ENCODE measurements at places on chromosomes 4 and X.
A peak's percentile ranks its signal among the peaks of the same experiment; 100 is the strongest.

- no peak for DNase-seq
Measured at GRCh38 chrX:42955349-42955748, 177.4 kb upstream of the PPP1R2C start.

DNA sequence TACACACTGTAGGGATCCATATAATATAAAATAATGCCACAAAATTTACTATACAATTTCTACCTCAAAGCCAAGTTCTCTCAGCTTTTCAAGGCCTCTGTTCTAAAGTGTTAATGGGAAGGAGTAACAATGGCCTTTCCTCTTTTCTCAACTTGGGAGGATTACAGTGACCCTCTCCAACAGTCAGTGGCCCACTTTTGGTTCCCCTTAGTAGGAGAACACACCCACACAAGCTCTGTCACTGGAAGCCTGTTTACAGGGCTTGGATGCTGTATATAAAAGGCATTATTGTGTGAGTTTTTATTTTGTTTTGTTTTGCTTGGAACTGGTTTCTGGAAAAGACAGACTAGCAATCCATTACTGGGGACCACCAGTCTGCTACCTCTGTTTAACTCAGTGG, 1.8 kb downstream of the ARHGEF6 start:
- DNase-seq, result no peak

- no peak for DNase-seq
Measured at GRCh38 chr4:119984996-119985395, 81.7 kb downstream of the MAD2L1 start.

GRCh38 chr4:140115140-140115539, 38.8 kb downstream of the MAML3 start:
- no peak for DNase-seq

DNA sequence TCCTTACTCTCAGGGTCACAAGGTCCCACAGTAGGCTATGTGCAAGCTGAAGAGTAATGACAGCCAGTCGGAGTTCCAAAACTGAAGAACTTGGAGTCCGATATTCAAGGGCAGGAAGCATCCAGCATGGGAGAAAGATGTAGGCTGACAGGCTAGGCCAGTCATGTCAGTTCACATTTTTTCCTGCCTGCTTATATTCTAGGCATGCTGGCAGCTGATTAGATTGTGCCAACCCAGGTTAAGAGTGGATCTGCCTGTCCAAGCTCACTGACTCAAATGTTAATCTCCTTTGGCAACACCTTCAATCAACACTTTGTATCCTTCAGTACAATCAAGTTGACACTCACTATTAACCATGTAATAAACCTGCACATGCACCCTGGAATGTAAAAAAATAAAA, 960.9 kb upstream of the HS3ST1 start:
- DNase-seq, result no peak

- no peak for DNase-seq
Measured at GRCh38 chrX:139738581-139738980, 30.6 kb upstream of the MCF2 start.

DNA sequence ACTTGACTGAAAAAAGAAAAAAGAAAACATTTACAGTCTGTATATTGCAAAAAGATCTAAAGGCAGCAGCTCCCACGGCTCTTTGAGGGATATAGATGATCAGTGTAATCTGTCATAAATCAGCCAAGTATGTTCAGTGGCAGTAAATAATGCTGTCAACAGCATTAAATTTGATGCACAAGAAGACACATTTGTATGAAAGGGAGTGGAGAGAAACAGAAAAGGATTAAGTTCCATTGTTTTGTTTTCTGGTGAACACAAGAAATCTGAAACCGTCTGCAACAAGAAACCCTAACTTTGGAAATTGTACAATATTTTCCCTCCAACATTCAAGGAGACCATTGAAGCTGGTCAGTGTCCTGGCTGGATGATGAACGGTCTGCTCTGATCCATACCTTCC, 27.6 kb upstream of the C1QTNF7 start:
- DNase-seq, result no peak

GRCh38 chrX:120794525-120794975, 81.1 kb downstream of the CT47B1 start:
- no peak for DNase-seq

- DNase-seq, result no peak
Measured at GRCh38 chr4:185344743-185345538, 50.8 kb downstream of the LRP2BP start.

DNA sequence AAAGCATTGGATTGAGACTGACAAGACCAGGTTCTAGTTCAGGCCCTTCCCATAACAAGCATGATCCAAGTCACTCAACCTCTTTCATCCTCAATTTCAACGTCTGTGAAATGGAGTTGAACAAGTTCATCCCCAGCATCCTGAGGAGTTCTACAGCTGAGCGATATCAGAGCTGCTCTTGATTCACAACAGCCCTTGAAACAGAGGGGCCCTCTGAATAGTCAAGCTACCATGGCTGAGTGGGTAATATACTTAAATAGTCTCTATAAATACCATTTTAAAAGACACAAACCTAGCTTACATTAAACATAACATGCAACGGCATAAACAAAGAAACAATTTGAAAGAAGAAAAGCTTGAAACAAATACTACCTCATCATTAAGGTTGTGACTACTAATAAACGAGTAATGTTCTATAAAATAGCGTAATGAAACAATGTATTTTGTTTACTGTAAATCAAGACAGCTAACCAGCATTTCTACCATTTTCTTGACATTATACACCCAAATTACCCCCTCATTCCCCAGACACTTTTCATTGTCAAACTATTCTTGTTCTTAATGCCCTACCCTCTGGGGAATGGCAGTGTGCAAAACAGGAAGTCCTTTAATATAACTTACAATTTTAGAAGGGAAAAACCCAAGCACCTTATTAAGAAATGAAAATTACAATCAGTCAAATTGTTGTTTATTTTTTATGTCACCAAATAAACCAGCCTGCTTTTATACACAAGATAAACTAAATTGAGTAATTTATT, 202.3 kb downstream of the PARM1 start:
- no peak for DNase-seq

DNA sequence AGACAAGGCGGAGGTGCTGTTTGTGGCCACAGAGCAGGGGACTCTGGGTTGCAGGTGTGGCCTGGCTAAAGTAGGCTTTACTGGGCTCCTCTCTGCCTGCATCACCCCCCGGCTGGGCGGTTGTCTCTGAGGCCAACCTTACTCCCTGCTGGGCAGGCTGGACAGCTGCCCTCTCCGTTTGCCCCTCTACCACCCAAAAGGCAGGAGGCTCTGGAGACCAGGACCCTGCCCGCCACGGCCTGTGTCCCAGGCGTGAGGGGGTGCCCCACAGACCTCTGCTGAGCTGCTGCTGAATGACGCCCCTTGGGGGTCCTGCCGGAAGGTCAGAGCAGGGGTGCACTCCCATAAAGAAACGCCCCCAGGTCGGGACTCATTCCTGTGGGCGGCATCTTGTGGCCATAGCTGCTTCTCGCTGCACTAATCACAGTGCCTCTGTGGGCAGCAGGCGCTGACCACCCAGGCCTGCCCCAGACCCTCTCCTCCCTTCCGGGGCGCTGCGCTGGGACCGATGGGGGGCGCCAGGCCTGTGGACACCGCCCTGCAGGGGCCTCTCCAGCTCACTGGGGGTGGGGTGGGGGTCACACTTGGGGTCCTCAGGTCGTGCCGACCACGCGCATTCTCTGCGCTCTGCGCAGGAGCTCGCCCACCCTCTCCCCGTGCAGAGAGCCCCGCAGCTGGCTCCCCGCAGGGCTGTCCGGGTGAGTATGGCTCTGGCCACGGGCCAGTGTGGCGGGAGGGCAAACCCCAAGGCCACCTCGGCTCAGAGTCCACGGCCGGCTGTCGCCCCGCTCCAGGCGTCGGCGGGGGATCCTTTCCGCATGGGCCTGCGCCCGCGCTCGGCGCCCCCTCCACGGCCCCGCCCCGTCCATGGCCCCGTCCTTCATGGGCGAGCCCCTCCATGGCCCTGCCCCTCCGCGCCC, 920 bp downstream of the HTT-AS start:
- no peak for DNase-seq

GRCh38 chr4:86558258-86558657, 35.9 kb upstream of the PTPN13 start:
- DNase-seq, result no peak

DNA sequence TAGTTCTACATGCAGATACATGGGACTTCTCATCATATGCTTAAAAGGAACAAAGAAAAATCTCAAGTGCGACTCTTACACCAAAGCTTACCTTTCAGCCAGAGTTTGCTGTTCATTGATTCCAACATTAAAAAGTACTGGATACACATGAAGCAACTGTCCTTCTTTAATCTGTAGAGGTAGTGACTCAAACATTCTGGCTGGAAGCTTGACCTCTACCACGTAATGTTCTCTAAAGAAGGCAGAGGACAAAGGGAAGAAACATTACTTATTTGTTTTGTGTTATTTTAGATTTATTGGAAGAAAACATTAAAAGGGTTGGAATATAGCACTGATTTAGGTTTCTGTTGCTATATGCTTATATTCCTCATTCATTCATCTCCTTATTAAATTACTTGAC, 476.1 kb downstream of the IL15 start:
- DNase-seq, result no peak

DNA sequence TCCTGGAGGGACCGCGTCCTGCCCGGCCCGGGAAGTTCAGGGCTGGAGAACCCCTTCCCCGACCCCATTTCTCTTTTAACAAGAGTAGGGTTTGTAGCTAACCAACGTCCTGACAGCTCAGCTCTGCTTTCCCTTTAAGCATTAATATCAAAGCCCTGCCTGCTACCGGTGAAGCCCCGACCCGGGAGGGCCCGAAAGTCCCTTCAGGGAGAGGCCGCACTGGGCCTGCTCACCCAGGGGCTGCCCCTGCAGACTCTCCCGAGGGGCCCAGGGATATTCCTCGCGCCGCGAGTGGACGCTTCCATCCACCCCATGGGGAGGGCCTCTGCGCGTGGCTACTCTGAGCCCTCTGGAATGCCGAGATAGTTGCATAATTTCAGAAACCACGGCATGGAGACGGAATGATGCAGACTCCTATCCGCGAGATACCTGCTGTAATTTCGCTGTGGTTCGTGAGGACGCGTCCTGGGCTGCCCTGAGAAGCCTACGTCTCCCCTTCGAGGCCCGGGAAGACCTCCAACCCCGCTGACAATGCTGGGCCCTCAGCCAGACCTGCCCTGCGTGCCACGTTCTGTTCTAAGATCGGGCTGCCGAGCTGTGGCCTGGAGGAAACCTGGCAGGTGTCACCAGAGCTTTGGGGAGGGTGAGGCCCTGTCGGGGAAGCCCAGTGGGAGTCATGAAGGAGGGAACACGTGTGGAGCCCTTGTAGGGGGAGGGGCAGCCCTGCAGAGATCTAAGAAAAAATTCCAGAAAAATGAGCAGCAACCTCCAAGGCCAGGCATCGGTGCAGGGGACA, 999 bp upstream of the CTBP1 start:
- DNase-seq, result no peak

DNA sequence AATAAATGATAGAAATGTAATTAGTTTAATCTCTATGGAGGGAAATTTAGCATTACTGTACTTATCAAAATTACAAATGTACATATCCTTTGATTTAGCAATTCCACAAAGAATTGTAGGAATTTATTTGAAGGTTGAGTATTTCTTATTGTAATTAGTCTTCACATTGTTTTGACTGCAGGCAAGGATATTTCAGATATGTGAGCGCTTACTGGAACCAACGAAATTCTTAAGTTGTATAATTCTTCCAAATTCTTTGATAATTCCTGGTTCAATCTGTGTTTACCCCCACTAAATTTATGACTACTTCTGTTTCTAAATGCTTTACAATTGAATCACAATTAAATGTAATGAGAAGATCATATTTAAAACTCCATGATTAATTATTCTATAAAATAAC, 26.9 kb upstream of the WWC2 start:
- no peak for DNase-seq

- DNase-seq, result no peak
Measured at GRCh38 chrX:44951572-44952067, 78.6 kb downstream of the KDM6A start.

GRCh38 chrX:109911046-109911445, 91.9 kb upstream of the TMEM164 start:
- no peak for DNase-seq

GRCh38 chrX:15416133-15416993, 32.1 kb upstream of the VEGFD start:
- no peak for DNase-seq

DNA sequence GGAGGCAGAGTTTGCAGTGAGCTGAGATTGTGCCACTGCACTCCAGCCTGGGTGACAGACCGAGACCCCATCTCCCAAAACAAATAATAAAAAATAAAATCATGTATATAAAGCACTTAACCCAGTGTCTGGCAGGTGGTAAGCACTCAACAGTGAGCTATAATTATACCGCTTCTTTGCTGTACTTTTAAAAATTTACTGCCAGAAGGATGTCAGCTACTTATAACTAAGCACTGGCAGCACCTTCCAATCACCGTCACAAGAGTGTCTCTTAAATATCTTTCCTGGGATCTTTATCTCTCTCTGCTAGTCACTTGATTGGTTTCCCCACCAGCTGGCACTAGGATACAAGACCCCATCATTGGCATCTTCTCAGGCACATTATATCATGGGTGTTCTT, 53.9 kb upstream of the DAPP1 start:
- no peak for DNase-seq

GRCh38 chr4:124105212-124105611, 607.3 kb downstream of the ANKRD50 start:
- no peak for DNase-seq

GRCh38 chr4:109560687-109561461, 828 bp downstream of the MCUB start:
- peak; percentile 25 for DNase-seq

- no peak for DNase-seq
Measured at GRCh38 chr4:46946919-46947536, 38.0 kb upstream of the COX7B2 start.

- no peak for DNase-seq
Measured at GRCh38 chr4:25386926-25387325, 9.9 kb downstream of the ANAPC4 start.

DNA sequence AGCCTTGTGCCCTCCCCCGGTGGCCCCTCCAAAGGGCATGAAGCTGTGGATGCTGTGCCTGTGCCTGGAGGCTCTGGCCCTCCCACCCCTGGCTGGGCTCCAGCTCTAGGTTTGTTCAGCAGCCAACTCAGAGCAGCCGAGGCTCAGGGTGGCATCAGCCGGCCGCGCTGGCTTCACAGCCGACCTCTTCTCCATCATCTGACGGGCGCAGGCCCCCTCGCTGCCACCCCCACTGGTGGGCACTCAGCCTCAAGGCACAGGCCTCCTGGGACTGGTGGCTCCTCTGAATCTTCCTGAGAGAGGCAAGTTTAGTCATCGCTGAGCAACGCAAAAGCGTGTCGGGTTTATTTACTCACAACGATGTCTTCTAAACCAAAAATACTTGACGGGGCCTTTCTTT, 46.0 kb downstream of the PCGF3 start:
- DNase-seq, result no peak

DNA sequence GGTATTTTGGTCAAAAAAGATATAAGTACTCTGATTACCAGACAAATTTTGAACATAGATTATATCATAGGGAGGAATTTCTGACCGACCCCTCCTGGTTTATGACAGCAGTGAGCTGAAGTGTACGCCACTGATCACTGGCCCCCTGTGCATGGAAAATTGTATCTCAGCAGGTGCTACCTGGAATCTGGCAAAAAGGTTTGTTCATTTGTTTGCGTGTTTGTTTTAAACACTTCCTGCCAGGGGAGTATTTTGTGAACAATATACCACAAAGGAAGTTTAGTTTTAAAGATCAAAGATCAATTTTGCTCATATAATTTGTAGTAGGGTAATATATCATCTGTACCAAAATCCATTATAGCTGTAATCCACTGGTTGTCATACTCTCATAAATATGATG, 219.7 kb upstream of the TENM3 start:
- DNase-seq, result no peak

GRCh38 chr4:15930314-15930713, 8.2 kb downstream of the FGFBP1 start:
- DNase-seq, result no peak

- DNase-seq, result no peak
Measured at GRCh38 chrX:17567821-17568220, 169.5 kb upstream of the SCML1 start.

Measured in stimulated activated CD8-positive, alpha-beta memory T cell treated with anti-CD3 and anti-CD28 coated beads, Interleukin-2, amount 100 ng/mL, for 1 hour (primary cell).